ENCODE measurements at places on chromosomes 13 and 19.

GRCh38 chr13:43154156-43154651 is 130.8 kb downstream of the DNAJC15 start:
- DNase-seq, result no peak

DNA sequence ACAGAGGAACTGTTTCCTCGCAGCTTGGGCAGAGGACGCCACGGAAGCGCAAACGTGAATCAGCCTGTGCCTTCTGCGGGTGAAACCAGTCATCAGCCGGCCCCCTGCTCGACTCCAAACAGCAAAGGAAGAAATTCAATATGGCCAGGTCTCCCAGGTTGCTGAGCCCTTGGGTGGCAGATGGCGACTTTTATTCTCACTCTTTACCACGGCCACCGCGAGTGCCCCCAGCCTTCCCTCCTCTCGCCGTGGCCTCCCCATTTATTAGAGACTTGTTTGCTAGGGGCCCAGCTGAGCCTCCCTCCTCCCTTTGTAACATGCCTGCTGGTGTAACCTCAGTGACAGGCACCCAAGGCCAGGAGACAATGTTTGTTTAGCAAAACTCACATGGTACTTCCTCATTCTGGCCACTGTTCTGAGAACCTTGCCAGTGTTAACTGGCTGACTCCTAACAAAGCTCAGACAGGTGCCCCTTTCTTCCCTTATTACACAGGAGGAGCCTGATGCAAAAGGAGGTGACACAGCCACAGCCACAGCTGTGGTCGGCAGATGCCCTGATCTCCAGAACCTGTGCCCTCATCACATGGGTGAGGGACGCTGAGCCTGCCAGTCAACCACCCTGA is 5.8 kb downstream of the RAB20 start:
- no peak for DNase-seq

DNA sequence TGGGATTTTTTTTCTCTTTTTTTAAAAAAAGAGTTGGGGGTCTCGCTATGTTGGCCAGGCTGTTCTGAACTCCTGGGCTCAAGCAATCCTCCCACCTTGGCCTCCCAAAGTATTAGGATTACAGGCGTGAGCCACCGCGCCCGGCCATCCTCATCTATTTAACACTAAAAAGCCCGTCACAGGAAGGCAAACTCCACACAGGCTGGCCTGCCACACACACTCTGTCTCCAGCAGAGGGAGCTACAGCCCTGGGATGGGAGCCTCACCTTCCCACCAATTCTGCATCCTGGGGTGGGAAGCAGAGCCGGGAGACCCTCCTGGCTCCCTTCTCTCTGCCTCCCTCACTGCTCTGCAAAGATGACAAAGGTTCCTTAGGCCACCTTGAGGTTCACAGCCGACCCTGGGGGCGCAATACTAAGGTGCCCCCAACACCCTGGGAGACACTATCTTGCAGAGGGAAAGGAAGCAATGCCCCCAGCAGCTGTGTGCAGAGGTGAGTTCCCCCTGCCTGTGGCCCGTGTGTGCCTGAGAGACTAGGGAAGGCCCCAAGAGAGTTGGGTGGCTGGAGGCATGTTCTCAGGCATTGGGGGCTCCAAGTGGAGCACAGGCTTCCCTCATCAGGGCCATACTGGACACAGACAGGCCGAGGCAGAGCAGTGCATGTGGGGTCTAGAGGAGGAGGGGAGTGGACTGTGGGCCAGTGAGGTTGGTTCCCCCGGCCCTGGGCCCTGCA is 27.4 kb upstream of the TIMM44 start:
- DNase-seq, result no peak

DNA sequence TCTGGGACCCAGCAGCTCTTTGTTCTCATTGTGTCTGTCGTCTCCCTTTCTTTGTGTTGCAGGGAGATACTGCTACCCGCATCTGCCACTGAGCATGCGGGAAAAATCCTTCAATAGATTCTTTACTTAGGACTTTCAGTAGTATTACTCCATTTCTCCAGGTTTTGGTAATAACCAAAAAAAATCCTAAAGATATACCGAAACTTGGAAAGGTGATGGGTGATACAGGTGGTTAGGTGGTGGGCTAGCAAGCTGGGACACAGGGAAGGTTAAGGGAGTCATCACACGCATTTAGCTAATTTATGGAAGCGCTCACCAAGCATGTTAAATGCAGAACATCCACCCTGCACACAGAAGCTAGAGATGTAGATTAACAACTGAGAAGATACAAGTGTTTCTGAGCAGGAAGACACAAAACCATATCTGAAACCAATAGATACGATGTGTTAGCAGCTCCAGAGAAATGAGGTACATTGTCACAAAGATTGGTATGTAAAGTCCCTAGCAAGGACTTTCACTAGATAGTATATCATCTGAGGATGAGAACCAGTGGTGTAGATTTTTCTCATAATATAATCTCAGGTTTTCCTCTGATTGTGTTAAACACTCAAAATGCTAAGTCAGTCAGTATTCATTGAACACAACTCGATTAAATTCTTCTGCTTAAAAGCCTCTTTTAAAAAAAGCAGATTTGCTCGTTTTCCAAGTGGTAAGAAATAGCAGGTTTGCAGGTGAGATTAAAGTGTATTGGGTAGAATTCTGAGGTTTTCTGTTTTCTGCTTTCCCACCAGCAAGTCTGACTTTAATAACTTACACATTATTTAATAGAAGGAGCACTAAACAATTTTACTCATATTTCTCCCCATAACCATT is 1.2 kb upstream of the SLAIN1 start:
- DNase-seq, result no peak

DNA sequence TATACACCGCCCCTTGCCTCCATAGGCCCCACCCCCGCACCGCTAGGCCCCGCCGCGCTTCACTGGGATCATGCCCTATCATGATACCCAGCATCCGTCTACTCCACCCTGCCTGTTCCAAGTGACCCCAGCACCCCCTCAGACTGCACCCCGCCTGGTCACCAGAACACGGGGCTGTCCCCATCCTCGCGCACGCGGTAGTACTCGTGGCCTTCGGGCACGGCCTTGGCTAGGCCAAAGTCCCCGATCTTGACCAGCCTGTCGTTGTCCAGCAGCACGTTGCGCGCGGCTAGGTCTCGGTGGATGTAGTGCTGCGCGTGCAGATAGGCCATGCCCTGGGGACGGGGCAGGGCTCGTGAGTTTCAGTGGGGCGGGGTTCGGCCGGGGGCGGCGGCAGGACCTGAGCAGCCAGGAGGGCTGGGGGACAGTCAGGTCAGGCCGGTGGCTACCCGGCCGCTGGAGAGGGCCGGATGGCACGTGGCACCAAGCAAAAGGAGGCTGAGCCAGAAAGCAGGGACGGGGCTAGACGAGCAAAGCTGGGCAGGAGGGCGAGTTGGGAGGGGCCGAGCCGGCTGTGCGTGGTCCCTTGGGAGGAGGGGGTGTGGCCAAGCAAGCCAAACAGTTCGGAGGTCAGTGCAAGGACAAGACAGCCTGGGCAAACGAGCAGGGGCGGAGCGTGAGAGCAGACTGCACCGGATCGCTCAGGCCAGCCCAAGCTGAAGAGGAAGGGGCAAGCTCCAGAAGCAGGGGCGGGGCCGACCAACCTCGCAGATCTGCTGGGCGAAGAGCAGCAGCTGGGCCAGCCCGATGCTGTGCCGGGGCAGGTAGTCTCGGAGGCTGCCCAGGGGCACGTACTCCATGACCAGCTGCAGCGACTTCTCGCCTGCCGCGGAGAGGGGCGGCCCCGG is 13.6 kb upstream of the ICAM3 start:
- DNase-seq, result no peak

- DNase-seq, result no peak
These were observed 5.0 kb downstream of the TLE5 start for GRCh38 chr19:3057275-3057714.

DNA sequence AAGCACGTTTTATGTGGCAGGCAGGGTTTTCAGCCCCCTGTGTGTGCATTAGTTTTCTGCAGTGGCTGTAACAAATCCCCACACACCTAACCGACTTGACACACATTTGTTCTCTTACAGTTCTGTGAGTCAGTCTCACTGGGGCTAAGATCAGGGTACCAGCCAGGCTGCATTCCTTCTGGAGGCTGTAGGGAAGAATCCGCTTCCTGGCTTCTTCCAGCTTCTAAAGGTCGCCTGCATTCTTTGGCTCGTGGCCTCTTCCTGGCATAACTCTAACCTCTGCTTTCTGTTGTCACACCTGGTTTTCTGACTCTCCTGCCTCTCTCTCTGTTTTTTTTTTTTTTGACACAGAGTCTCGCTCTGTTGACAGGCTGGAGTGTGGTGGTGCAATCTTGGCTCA is 6.4 kb downstream of the ELSPBP1 start:
- no peak for DNase-seq

GRCh38 chr19:13189600-13189999 is 39.4 kb downstream of the IER2 start:
- DNase-seq, result no peak

DNA sequence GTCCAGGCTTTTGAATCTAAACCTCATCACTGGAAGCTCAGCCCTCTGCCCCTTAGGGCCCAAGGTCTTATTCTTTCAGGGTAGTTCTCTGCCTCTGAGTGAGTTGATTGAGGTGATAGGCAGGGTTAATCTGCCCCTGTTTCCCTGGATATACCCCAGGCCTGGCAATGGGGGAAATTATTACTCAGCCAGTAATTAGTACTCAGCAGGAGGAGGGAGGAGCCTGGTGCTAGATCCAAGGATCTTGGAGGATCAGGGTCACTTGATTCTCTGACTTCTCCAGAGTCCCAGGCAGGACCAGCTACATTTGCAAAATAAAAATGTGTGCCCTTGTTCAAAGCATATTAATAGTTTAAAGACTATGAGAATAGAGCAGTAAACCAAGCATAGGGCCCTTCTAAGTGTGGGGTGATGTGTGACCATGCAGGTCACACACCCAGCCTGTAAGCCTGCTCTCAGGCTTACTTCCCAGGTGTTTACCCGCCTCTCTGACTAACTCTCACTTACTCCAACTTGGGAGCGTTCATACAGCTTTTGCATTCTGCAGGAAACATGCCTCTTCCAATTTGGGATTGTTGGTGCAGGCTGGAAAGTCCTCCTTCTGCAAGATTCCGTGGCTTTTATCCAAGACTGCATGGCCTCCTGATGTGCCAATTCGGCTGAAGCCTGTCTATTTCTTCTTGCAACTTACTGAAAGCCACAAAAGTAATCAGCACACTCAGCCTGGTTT is 7.9 kb upstream of the STK24 start:
- DNase-seq, result no peak

DNA sequence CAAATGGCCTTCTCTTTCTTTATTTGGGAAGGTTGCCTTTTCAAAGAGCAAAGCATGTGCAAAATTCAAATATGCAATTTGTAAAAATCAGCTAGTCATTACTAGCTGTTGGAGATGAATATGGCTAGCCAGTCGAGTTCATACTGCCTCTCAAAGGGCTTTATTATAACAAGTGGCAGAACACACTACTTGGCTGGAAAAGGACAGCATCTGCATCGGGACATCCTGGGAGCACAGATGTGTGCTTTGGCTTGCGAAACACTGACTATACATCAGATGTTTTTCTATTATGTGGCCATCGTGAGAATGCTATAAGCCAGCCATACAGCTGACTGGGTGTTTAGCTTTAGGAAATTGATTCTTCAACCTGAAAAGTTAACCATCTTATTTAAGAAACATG is 424.2 kb downstream of the KCTD12 start:
- no peak for DNase-seq

DNA sequence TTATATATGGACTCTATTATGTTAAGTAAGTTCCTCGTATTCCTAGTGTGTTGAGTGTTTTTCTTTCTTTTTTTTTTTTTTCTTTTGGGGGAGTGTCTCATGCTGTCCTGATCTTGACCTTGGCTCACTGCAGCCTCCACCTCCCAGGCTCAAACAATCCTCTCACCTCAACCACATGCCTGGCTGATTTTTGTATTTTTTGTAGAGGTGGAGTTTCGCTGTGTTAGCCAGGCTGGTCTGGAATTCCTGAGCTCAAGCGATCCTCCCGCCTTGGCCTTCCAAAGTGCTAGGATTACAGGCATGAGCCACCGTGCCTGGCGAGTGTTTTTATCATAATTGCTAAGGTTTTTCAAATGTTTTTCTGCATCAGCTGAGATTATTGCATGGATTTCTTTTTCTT is 10.7 kb upstream of the ZNF480 start:
- no peak for DNase-seq

DNA sequence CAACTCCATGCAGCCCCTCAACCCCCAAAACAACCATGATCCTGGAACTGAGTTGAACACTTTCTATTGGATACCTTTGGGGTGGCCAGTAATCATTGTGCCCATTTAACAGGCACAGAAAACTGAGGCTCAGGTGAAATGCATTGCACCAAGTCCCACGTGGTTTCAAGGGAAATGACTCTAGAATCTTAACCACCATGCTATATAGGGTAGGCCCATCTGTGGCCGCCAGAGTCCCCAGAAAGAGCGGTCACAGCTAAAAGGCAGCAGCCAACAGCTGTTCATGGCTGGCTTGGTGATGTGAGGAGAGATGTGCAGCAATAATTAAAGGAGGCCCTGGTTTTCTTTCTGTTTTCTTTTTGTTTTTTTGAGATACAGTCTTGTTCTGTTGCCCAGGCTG is 2.6 kb downstream of the CNN1 start:
- no peak for DNase-seq

GRCh38 chr19:11296264-11296663 is 304 bp downstream of the TSPAN16 start:
- DNase-seq, result no peak

GRCh38 chr19:35773020-35773806 is 2.2 kb upstream of the ARHGAP33 start:
- DNase-seq, result no peak

DNA sequence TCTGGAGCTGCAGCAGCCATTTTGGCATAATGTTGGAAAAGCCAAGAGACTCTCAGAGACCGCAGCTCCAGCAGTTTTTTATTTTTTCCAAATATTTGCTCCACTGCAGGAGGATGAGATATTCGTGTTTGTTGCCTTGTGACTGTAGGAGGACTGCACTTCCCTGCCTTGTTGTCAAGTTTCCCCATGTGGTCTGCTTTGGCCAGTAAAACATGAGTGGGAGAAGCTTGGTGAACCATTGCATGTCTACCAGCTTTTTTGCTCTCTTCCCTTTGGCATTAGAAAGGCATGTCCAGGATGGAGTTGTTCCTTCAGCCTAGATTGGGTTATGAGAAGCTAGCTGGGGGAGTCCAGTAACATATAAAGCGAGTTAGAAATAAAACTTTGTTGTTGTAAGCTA is 47.7 kb upstream of the ALOX5AP start:
- no peak for DNase-seq

DNA sequence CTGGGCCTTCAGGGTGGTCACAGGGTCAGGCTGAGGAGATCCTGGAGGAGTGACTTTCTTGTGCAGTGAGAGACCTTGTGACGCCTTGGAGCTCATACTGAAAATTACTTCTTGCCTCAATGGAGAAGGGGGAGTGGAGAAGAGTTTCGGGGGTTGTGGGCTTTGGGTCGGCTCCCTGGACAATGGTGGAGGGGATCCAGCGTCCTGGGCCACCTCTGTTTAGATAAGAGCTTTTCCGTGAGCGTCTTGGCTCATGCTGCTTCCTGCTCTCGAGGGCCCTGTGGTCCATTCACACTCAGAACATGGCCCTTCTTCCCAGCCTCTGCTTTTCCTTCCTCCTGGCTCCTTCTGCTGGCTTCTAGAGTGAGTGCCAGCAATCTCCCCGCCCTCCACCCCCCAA is 81.9 kb downstream of the FLT1 start:
- no peak for DNase-seq

- no peak for DNase-seq
These were observed 18.3 kb downstream of the DNM2 start for GRCh38 chr19:10736189-10736588.
